Effector memory CD8-positive, alpha-beta T cell (primary cell): ENCODE measurements at places on chromosomes 6 and 20.
A peak's percentile ranks its signal among the peaks of the same experiment; 100 is the strongest.

DNA sequence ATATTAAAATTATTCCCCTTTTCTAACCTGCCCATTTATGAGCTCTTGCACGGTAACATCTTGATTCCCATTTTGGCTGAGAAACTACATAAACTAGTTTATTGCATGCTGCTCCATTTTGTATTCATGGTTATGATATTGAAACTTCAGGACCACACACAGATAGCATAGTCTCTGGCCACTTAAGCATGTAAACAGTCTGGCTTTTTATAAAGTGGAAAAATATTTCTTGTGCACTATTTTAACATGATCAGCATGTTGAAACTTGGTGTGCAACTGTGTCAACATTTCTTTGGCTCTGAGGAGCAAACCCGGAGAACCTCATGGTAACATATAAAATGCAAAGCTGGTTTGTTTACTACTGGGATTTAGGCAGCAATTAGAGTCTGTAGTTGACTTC, 70.7 kb downstream of the SLX4IP start:
- DNase-seq: no peak

GRCh38 chr6:158718461-158719046, 68.7 kb downstream of the SYTL3 start:
- DNase-seq: no peak

GRCh38 chr20:62254021-62254724, 15.9 kb downstream of the OSBPL2 start:
- no peak for DNase-seq

- DNase-seq: no peak
Measured at GRCh38 chr6:54315656-54316055, 7.4 kb downstream of the TINAG start.

GRCh38 chr20:35742741-35743523, 872 bp upstream of the RBM39 start:
- no peak for DNase-seq

DNA sequence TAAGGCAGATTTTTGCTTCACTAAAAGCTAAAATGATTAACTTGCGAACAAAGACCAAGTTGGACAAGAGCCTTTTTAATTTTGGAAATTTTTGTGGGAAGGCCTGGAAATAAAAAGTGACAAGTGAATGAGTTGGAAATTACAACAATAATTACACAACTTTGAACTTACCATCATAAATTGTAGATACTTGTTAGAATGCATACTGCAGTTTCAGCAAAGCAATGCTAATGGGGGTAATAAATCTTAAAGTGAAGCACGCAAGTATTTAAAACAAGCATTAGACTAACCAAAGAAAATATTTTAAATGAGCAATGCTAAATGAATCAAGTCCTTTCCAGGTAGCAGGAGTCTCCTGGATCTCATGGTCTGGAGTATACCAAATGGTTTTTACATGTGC, 83.2 kb upstream of the EYA4 start:
- DNase-seq: no peak

DNA sequence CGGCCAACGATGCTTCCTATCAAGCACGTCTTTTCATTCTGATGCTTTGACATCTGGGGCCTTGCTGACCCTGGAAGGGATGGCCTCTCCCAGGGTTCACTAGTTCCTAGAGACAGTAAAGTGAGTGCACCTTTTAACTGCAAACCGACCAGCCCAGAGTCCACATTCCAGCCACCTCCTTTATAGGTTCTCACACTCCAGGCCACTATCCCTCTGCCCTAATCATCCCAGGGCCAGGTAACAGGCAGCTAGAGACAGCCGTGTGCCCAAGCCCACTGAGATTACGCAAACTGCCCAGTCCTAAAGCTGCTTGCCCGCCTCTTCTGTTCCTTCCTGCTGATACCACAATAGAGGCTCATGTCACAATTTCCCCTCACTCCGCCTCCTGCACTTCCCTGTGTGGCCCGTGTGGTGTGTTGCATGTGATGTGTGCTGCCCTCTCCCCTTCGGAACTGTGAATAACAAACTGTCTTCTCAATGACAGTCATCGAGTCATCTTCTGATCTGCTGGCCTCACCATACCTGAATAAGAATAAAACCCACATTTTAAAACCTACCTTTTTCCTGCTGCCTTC, 123.7 kb upstream of the EXOC2 start:
- no peak for DNase-seq

DNA sequence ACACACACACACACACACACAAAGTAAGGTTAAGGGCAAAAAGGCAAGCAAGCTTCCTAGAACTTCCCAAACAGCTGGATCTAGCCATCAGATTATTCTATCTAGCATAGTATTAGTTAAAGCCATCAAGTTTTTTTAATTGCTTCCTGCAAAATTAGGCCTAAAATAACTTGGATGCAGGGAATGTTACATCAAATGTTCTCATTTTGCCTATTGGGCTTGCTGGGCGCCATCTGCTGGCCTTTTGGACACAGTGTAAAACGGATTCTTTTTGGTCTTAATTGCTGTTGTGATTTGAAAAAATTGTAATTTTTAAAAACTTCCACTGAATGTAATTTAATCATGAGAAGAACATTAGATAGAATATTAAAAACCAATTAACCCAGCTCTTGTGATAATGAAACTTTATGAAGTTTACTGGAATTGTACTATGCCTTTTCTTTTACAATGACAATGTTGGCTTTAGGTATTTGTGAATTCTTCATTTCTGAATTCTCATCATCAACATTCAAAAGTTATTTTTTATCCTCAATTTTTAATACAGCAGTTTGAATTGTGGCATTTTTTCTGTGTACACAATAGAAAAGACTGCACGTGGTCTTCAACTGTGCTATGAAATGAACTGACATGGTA, 6.8 kb downstream of the MKKS start:
- peak; percentile 24 for DNase-seq

- DNase-seq: no peak
Measured at GRCh38 chr6:134537146-134537555, 219.2 kb upstream of the SGK1 start.

DNA sequence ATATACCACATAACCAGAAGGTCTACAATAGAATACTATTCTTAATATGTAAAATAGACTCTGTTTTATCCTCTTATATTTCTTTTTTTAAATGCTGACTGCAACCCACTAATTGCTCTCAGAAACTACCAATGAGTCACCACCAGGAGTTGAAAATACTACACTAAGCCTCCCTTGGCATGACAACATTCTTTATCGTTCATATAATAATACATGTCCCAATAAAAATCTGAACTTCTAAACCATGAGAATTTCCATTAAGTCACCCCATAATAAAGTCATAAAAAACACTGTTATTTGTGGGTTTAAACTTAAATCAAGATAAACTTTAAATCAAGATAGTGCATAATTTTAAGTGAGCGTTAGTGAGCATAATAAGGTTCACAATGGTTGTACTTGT, 4.2 kb downstream of the HACE1 start:
- no peak for DNase-seq

DNA sequence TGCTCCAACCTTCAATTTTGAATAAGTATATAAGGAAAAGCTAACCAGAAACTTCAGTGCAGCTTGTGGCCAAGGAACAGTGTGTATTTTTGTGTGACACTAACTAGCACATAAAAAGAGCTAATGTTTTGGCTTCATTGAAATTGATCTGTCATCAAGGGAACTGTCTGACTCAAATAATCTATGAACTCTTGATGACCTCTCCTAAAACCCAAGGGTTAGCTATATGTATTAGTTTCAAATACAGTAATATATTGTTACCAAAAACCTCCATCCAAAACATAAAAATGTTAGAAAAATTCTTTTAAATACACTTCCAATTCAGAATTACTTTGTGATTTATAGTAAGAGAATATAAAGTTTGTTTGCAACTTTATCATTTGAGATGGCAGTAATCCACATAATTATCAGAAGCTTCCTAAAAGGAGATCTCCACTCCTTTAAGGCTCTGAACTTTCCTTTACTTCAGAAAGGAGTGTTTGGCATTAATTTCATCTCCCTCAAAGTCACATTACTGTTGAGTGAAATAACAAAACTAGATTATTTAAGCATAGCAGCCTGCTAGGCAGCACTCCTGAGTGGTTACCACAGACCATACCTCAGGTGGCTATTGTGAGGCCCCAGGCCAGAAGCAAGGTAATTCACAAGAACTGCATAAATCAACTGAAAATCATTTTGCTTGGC, 46.3 kb upstream of the HSF2 start:
- no peak for DNase-seq

DNA sequence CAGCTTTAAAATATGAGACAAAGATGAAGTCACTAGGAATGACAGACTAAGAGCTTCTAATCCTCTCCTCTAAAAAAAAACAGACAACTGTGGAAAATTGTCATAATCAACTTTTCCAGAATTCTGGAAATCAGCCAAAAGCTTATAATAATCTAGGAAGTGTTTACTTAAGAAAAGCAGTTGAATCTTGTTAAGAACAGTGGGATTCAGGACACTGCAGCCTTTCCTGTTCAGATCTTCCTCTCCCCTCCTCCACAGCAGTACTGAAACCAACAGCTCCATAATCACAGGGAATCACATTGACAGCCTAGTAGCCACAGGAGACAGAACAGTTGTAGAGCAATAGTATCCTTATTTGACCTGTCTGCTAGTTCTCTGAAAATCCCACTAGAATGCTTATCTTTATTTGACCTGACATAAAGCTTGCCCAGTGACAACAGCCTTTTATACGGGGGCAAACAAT, 41.6 kb downstream of the IBTK start:
- no peak for DNase-seq

DNA sequence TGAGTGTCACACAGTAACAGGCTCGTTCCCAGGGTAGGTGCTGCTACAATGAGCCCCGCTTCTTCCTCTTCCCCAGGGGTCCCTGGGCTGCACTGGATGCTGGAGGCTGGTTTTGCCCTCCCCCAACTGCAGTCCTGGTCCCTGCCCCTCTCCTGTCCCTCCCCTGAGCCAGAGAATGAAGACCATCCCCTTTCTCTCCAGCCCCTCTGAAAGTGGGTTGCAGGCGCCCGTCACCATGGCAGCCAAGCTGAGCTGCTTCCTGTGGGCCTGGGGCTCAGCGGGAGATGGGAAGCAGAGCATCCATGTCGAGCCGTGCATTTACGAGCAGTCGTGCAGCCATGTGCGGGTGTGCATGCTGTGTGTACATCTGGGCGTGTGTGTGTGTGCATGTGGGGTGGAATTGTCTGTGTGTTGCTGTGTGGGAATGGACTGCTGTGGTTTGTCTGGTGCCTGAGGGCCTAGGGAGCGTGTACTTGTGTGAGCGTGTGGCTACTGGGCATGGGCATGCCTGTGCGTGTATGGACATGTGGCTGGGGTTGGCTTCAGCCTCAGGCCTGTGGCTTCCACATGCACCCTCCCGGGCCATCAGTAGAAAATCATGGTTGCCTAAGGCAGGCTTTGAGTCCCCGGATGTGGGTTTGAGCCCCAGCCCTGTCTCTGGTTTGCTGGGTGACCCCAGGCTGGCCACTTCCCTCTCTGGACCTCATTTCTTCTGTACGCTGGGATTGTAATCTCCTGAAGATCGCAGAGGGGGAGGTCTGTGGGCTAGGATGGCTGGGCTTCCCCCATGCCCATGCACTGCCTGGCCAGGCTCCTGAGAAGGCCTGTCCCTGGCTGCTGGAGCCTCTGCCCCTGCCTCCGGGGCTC, 48.8 kb downstream of the SRC start:
- no peak for DNase-seq

DNA sequence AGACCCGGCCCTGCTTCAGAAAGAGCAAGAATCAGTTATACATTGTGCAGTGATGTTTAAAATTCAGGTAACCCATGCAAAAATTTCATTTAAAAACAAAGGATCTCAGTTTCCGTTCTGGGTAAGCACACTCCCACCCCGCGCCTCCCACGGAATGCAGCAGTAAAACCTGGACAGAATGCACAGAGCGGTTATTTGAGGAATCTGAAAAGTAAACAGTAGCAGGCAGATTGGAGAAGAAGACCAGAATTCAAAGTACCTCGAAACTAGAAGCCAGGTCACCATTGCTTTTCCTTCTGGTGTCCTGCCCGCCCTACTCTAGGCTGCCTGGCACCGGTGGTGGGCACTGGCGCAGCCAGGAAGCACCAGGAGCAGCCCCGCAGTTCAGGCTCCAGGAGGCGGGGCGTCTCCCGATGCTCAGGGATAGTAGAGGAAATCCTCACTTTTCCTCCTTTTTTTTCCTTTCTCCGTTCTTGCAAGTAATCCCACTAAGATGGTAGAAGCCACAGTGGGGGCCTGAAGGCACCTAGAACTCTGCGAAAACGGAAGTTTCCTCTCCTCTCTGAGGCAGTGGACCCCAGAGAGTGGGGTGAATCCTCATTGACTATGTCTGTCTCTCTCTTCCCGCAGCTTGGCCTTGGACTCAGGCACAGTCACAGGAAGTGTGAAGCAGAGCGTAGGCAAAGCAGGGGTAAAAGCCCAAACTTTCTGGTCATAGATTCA, 28.3 kb downstream of the METTL24 start:
- DNase-seq: no peak

DNA sequence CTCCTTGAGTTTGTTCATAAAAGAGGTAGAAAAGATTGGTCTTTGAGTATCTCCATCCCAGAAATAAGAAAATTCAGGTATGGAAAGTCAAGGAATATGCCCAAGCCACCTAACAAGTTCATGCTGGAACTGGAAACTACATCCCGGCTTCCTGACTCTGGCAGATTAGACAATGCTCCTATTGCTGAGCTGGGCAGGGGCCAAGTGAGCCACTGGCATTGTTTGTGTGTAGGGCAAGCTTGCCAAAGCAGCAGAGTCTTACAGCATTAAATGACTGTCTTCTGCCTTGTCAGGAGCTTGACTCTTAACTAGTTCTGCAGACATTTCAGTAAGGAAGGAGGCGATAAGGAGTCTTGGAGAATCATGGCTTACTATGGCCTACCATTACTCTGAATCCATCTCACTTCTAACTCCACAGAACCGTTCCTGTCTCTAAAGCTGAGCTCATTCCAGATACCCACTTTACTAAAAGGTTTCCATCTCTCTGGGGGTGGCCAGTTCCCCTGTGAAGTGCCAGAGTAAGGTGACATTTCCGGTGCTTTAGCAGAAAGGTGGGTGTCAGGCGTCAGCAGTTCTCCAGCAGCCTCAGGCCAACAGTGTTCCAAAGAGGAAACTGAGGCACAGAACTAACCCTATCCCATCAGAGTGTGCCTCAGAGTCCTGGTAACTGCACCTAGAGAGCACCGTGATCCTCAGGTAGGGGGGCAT, 30.1 kb downstream of the PRDM1 start:
- no peak for DNase-seq

DNA sequence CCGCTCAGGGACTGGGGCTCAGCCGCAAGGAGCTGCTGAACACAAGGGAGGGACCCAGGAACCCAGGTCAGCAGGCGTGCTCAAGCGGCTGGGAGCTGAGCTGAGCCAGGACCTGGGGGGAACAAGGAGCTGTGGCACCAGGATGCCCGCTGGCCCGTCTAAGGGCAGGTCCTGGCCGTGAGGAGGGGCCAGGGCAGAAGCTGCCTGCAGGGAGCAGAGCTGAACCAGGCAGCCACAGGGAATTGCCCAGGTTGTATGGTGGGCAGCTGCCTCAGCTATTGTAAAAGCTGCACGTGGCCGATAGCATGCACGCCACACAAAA, 133.3 kb downstream of the AGPAT4 start:
- no peak for DNase-seq

- DNase-seq: no peak
Measured at GRCh38 chr20:35434085-35435005, 3.7 kb downstream of the GDF5 start.

GRCh38 chr20:62581806-62582205, 60.5 kb upstream of the SLCO4A1 start:
- no peak for DNase-seq
